PC-3 (cell line): ENCODE measurements at places on chromosomes 7 and 10.
A peak's percentile ranks its signal among the peaks of the same experiment; 100 is the strongest.

DNA sequence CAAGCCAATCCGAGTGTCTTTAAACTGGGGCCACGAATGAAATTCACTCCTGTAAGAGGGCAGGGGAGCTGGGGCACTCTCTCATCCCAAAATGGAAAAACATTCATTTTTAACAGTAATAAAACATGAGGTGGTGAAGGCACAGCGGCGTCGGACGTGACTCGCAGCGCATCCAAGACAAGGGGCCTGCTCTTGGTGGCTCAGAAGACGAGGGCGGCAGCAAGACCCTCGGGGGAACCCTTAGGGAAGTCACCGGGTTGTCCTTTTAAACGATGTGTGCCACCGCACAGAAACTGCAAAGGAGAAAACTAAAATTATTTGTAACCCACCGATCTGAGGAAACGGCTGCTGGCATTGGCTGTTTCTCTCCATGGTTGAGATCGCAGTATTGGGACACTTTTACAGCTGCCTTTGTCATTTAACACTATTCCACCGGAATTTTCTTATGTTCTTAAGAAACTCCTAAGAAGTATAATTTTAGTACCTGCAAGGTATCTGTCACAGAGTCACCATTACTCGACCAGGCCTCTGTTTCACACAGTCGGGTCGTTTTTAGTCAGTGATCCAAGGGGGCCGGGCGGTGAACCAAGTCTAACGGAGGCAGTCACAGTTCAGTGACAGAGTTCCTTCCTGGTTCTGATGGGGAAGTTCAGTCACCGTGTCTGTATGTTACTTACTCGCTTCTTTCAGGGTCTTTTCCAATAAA is 159.3 kb downstream of the PTPRN2 start:
- no peak for DNase-seq

- no peak for DNase-seq
Observed at GRCh38 chr10:63042256-63042655, 90.9 kb upstream of the NRBF2 start.

DNA sequence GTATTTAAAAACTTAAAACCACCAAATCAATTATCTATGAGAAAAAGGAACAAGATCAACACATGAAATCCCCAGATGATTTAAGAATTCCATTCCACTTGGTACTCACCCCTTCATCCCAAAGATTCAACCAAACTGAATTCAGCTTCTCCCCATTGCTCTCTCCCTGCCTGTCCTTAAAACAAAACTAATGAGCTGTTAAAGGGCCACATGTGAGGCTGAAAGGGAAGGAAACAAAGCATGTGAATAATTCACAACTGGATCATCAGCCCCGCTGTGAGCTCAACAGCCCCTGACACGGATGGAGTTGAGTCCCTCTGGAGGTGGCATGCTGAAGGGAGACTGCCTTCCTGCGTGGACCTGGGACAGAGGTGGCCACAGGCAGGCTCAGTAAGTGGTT is 32.9 kb downstream of the VOPP1 start:
- no peak for DNase-seq

DNA sequence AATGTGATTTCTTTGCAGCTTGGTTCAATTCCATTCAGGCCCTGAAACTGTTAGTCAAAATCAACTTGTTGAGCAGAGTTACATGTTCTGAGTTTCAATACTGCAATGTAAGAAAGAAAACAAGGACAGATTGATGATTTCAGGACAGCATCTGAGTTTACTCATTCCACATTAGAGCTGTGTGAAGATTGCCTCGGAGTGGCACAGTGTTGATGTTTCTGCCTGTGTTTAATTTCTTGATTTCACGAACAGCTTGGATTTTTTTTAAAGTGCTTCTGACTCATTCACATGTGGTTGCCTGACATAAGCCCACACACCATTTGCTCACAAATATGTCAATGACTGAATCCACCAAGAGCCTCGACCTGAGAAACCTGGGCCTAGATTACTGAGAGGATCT is 101.2 kb upstream of the PARD3 start:
- DNase-seq, result peak; percentile 62

DNA sequence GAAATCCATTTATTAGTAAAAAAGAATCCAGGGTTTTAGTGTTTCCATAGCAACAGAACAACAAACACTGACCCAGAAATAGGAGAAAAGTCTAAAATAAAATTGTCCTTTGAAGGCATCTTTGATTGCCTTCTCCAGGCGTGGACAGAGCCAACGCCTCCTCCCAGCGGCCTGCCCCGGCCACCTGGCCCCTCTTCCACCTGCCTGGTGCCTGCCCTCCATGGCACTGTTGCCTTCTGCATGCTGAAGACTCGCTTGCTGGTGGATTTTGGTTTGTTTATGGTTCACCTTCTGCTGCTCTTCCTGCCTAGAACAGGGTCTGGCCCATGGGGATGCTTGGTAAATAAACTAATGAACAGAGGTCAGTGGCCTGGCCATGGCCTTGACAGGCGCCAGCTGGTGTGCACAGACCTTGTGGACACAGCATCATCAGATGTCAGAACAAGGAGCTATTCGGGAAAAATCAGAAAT is 107.4 kb downstream of the DYNC2I1 start:
- DNase-seq, result no peak

DNA sequence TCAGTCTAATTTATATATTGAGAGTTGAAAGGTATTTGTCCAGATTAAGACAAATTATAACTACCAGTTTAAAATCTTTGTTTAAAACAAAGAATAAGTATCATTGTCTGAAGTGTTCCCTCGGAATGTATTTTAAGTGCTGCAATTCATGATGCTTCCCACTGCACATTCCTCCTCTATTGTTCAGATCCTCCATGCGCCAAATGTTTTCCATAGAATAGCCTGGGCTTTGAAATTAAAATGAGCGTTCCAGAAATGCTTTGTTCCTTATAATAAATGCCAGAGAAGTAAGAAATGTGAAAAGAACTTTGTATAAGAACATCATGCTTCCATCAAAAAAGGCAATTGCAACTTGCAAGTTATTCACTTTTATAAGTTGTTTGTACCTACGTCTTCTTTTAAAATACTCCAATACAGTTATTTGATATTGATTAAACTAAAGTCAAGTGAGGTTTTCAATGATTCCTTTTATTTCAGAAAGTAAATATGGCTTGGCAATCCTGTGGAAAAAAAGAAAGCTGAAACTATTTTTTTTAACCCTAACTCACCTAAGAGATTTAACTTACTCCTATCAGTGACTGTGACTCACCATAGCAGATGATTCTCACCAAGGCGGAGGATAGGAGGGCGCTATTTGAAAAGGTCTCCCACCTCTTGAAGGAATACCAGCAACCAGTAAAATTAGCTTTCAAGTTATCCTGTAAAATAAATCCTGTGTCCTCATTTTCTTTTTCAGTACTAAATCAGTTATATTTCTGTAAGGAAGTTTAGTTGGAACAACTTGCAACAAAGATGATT is 85.8 kb downstream of the CTNNA3 start:
- DNase-seq, result no peak

DNA sequence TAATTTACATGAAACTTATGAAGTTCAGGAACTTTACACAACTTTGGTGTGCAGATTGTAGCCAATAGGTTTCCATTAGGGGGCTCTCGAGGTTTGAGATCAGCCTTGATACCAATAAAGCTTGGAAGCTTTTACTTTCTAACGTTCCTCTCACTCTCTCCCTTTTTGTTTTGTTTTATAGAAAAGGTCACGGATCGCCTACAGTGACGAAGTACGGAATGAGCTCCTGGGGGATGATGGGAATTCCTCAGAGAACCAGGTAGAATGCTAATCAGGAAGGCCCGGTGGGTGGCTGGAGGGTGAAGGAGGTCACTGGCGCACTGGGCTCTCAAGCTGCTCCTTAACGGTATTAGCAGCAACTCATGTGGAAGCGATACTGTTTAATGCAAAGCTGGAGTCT is 79.9 kb downstream of the VTI1A start:
- no peak for DNase-seq

- DNase-seq, result peak; percentile 46
Observed at GRCh38 chr7:101058355-101058754, 26.9 kb upstream of the TRIM56 start.

DNA sequence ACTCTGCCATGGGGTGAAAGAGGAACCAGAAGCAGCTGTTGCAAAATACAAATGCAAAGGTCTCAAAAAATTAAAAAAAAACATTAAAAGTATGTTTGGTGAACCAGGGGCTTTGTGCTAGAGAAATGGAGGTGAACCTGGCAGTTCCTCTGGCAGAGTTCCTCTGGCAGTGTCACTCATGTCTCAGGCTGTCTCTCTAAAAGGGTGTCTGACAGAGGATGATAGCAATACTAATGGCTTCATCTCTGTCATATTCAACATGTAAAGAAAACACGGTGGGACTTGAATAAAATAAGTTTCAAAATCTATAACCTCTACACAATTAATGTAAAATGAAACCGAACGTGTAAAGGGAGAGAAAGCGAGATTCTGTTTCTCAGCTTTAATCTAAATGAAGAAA is 375.7 kb upstream of the VWC2 start:
- DNase-seq, result no peak

GRCh38 chr7:138116141-138116540 is 39.9 kb downstream of the AKR1D1 start:
- DNase-seq, result peak; percentile 68

- DNase-seq, result no peak
Observed at GRCh38 chr7:132239422-132239994, 336.8 kb downstream of the PLXNA4 start.

GRCh38 chr7:112580717-112581435 is 100.1 kb downstream of the LSMEM1 start:
- DNase-seq, result no peak

- DNase-seq, result no peak
Observed at GRCh38 chr7:16785321-16785720, 19.5 kb downstream of the AGR2 start.

- DNase-seq, result no peak
Observed at GRCh38 chr7:93119191-93119905, 1.6 kb upstream of the SAMD9 start.

DNA sequence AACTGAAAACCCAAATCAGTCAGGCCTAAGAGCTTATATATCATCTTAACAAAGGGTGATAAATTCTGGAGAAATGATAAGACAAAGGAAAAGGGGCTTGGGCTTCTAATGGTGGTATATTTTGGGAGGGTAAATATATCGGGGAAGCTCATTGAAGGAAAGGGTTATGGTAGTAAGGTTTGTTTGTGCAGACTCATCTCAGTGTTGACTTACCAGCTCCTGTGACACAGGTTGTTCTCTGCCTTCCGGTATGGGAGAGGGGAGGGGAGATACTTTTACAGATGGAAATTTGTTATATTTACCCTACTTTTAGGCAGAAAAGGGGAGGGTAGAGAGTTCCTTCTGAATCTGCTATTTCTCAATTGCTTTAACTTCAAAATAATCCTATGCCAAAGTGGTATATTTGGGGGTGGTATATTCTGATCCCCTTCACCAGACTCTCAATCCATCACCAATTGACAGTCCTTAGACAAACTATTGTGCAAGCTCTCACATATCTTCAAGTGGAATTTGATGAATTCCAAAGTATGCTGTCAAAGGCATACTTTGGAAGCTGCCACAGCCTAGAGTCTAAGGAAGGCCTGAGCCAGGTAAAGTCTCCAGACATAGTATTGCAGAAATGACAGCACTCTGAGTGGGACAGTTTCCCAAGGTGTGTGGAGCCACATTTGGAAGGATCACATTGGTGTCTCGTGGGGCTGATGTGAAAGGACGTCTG is 13.3 kb upstream of the PAPSS2 start:
- DNase-seq, result no peak

DNA sequence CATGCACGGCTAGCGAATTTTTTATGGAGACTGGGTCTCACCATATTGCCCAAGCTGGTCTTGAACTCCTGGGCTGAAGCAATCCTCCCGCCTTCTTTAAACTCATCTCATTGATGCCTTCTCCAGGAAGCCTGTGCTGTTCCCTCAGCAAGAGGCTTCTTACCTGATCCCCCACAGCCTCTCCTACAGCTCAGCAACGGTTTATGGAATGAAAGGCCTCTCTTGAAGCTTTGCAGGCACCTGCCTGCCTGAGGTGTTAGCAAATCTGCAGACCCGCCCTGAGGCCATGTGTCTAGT is 468 bp upstream of the TRIM56 start:
- DNase-seq, result no peak

- no peak for DNase-seq
Observed at GRCh38 chr10:112203328-112204076, 19.9 kb upstream of the GPAM start.

DNA sequence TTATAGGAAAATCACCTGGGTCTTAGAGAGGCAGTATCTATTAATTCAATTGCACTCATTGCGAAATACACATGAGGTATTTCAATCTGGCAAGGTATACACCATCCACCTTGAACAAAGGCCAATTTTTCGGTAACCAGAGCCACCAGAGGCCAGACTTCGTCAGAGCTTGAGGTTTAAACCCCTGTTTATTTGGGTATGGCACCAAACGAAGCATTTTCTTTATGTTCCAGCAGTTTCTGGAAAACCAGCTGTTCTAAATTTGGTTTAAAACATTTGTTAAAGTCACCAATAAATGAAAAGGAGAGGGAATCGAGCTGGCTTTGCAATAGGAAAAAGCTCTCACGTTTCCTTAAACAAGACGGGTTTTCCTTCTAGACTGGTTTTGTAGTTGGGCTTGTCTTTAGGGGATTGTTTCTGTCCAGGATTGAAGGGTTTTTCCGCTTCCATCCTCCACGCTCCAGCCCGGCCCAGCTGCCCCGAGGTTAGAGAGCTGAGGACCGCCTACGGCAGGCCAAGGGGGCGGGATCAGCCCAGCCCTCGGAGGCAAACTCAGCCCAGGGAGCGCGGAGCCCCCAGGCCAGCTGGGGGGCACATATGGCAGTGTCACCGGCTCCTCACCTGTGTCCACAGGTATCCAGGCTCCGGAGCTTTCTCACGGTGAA is 539.4 kb upstream of the MGMT start:
- DNase-seq, result no peak

GRCh38 chr7:3636131-3636860 is 335.2 kb downstream of the SDK1 start:
- peak; percentile 5 for DNase-seq

GRCh38 chr7:70937424-70937823 is 194.5 kb upstream of the GALNT17 start:
- DNase-seq, result no peak

DNA sequence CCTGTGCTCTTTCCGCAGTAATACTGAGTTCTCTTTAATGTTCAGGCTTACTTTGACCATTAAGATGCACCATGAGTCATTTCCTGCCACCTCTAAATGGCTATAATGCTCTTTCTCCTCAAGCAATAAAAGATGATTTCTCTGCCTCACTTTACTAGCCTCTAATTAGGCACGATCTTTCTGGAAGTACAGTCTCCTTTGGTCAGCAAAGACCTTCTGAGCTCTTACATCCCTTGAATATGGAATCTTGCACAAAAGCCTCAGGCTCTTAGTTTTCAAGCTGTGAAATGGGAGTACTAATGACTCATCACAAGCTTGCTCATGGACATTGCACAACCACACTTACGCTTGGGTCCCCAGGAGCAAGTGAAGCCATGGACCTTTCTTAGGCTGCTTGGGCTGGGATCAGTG is 85.9 kb downstream of the FRMD4A start:
- peak; percentile 29 for DNase-seq

GRCh38 chr7:7761974-7762779 is 43.8 kb upstream of the RPA3 start:
- DNase-seq, result peak; percentile 66

DNA sequence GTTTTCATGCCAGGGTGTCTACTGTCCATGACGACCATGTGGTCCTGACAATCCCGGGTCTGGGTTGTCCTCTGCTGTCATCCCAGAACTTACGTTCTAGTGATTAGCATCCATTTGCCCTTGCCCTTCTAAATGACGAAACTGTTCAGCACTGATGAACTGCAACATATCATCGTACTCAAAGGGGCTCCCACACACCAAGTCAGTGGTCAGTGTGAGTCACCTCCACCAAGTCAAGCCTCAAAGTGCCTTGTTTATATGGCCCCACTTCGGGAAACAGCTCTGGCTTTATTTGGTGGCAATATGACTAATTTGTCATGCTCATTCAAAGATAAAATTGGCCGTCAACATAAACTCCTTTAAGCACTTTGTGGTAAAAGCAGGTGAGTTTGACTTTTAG is 110.7 kb downstream of the FRMD4A start:
- DNase-seq, result no peak
